ENCODE measurements at places on chromosomes 5 and 9.

DNA sequence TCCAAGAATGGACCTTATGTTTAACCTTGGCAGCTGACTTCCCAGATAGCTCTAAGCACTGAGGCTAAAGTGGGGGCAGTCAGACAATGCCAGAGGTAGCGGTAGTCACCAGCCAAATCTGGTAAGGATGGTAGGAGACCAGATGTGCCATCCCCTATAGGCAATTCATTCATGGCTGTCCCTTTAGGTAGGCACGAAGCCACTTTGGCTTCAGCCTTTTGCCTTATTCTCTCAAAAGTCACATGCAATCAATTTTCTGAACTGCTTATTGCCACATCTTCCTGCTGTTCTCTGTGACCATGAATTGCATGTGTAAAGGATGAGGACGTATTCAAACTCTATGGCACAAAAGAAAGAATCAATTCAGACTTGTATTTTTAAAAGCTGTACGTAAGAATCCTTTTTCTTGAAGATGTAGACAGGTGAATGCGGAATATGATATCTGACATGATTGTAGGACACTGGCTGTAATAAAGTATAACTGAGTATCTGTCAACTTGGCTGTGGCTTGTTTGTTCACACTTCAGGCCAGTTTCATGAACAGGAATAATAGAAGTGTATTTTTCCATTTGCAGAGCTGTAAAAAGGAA lies 611.7 kb downstream of the NR2F1-AS1 start:
- no peak for DNase-seq

- no peak for DNase-seq
Observed at GRCh38 chr9:134601764-134602163, 39.8 kb upstream of the COL5A1 start.

DNA sequence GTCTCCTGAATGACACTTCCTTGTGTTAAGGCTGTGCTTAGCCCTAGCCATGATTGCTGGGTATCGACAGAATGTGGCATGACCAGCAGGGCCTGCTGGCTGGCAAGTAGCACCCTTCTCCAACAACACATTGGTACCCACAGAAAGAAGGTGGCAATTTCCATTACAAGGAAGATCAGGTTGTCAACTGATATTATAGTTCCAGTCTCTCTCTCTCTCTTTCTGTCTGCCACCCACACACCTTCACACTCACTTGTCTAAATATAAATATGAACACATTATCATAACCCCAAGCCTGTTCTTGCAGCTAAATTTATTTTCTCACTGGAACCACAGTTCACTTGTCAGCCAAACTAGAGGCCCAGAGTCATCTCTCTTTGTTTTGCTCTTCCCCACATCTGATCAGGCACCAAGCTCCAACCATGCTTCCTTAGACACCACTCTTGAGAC lies 408.1 kb upstream of the PIK3R1 start:
- no peak for DNase-seq

- no peak for DNase-seq
Observed at GRCh38 chr9:77647267-77648233, 572 bp downstream of the GNA14 start.

- no peak for DNase-seq
Observed at GRCh38 chr5:102312586-102313370, 16.7 kb upstream of the SLCO4C1 start.

GRCh38 chr9:30757723-30758122 lies 1626.7 kb upstream of the ACO1 start:
- DNase-seq: no peak

DNA sequence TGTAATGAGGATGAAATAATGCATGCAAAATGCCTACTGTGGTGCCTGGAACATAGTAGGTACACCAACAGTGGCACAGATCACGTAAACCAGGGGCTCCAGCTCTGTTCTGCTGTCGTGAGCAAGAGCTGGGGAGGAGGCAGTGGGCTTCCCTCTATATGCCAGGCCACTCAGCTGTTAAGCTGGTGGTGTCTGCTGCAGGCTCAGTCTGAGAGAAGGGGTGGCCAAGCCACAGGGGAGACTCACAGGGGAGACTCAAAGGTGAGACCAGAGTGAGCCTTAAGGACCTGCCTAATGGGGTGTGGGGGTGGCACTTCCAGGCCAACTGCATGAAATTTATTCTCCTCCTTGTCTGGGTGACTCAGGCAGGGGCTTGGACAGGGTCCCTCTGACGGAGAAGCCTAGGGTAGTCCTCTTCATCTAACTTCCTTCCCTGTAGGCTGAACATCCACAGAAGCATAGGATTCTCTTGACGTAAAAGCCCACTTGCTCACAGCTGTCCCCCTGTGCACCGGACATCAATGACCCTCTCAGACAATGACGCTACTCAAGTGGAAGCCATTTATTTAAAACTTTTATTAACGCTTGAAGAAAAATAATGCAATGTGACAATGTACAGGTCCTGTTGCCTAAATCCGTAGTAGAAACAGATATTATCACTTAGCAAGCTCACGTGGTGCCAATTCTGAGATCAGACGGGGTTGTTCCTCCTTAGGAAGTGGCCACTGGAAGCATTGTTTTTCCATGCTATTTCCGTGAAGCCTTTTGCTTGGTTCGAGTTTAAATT lies 13.9 kb downstream of the STC2 start:
- no peak for DNase-seq

DNA sequence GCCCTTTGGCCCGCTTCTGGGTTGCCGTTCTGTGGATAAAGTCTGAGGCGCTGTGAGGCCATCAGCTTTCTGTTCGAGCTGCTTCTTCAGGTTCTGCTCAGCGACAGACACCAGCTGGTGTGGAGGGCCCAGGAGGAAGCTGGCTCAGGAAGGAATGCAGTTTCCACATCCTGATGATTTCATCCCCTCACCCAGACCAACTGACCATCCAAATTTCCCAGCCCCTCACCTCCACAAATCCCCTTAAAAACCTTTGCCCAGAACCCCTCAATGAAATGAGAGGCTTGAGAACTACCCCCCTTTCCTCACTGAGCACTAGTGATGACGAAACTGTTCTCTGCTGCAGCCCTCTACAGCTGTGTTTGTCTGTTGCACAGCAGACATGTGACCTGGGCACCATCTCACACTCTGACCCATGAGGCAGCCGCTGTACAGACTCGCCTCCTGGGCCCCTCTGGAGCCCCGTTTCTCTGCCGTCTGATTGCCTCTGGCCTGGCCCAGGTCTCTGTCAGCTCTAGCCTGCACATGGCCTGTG lies 45.4 kb downstream of the SPATA31C2 start:
- no peak for DNase-seq

DNA sequence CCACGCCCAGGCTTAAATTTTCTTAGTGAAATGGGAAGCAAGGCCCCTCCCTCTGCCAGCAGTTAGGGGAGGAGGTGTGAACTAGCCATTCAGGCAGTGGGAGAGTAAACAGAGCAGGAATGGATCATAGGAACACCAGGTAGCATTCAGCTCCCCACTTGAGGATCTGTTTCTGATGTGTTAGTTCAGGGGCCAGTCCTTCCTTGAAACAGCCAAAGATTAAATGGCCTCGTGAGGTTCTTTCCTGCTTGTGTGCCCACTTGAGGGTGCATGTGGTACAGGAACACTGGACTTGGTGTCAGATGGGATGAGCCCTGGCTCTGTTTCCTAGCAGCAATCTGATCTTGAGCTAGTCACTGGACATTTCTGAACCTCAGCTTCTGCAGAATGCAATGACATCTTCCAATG lies 21.2 kb downstream of the FAXDC2 start:
- DNase-seq: no peak

DNA sequence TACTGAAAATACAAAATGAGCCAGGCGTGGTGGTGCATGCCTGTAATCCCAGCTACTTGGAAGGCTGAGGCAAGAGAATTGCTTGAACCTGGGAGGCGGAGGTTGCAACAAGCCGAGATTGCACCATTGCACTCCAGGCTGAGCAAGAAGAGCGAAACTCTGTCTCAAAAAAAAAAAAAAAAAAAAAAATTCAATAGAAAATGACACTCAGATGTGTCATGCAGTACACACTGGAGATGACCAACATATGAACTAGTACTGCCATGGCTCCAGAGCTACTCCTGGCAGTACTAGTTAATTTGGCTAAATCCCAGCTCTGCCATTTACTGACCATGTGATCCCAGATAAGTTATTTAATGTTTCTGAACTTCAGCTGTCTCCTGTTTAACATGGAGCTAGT lies 7.3 kb downstream of the ATOX1 start:
- no peak for DNase-seq

GRCh38 chr9:76654051-76654461 lies 110.2 kb upstream of the PCA3 start:
- DNase-seq: no peak

DNA sequence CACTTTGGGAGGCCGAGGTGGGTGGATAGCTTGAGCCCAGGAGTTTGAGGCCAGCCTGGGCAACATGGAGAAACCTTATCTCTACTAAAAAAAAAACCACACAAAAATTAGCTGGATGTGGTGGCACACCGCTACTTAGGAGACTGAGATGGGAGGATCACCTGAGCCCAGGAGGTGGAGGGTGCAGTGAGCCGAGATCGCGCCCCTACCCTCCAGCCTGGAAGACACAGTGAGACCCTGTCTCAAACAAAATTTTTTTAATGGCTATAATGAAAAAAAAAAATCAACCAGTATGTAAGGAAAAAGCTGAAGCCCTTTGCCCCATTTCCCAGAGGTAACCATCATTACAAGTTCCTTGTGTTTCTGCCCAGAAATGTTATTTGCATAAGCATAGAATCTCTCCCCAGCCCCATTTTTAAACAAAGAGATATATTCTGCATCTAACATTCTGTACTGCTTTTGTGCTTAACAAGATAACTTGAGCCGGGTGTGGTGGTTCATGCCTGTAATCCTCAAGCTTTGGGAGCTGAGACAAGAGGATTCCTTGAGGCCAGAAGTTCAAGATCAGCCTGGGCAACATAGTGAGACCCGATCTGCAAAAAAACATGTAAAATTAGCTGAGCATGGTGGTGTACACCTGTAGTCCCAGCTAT lies 35.1 kb upstream of the KCNIP1 start:
- DNase-seq: no peak

DNA sequence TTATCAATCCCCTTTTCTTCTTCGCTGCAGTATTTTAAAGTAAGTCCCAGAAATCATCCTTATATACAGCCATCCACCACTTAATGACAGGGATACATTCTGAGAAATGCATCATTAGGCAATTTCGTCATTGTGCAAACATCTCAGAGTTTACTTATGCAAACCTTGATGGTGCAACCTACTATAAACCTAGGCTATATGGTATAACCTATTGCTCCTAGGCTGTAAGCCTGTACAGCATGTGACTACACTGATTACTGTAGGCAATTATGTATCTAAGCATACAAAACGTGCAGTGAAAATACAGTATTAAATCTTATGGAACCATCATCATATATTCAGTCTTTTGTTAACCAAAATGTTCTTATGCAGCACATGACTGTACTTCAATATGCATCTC lies 36.8 kb downstream of the SAXO1 start:
- no peak for DNase-seq

DNA sequence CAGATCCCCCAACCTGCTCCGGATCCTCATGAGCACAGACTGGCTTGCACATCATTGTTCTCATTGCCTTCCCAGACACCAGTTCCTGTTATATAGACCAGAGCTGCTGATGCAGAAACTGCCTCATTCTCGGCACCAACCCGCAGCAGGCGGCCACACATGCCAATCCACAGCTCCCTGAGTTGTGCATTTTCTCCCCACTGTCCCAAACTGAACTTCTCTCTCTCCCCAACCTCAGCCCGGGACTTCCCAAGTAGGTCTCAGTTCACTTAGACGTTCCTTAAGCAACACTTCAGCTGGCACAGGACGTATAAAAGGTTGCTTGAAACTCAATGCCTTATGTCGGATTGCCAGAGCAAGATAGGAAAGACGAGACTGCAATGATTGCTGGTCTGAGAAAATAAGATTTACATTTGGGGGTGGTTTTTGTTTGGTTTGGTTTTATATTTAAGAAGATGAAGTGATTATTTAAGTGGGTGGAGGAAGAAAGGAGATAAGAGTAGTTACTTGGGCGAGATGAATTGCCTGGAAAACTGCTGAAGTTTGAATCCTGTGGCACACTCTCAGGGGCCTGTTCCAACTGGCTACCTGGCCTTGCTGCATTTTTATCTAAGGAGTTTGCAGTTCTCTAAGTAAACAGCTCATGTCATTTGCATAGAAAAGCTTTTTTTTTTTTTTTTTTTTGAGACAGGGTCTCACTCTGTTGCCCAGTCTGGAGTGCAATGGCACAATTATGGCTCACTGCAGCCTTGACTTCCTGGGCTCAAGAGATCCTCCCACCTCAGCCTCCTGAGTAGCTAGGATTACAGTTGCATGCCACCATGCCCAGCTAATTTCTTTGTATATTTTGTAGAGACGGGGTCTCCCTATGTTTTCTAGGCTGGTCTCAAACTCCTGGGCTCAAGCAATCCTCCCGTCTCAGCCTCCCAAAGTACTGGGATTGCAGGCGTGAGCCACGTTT lies 155.4 kb downstream of the GOLPH3 start:
- no peak for DNase-seq

DNA sequence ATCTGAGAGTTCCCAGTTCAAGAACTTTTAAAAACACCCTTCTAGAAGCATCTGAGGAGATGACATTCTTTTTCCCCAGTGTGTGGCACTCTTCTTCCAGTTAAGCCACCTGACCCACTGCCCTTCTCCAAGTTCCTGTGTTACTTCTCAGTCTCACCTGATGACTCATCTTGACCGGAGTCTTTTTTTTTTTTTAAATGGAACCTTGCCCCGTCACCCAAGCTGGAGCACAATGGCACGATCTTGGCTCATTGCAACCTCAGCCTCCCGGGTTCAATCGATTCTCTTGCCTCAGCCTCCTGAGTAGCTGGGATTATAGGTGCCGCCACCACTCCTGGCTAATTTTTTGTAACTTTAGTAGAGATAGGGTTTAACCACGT lies 224.1 kb upstream of the DAB2 start:
- DNase-seq: no peak

DNA sequence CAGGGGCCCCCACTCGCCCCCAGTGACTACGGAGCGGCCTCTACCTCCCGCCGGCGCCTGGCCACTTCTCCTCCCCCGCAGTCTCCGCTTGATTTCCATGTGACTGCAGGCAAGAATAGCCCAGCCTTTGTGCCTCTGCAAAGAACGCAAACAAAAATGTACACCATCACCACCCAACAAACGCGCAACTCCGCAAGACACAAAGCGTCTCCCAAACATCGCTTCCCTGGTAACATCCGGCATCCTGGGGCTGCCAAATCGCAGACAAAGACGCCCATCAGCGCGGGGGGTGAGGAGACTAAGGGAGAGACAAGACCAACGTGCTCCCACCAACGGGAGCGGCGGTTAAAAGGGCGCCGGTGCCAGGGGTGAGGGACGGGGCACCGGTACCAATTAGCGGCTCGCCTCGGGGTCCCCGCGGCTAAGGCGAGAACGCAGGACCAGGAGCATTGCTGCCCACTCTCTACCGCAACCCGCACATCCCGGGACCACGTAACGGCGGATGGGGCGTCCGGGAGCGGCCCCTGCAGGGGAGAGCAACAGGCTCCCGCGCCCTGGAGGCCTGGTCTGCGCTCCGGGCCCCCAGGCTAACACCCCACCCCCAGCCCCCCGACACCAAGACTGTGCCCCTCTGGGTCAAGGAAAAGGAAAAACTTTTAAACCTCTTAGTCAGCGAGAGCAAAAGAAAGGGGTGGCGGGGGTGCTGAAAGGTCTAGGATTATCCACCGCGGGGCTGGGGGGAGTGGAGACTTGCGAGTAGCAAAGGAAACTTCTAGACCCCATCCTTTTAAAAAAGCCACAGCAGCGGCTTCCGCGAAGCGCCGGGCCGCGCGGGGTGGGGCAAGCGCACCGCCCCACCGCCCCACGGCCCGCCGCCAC lies 885 bp downstream of the MPDZ start:
- no peak for DNase-seq

- DNase-seq: peak; percentile 80
Observed at GRCh38 chr5:56814963-56815657, at the start of gene MAP3K1. Gene MAP3K1, plus strand, starts transcription at chr5:56815549. Its CDS starts 25 bp downstream, at chr5:56815574.

- peak; percentile 31 for DNase-seq
Observed at GRCh38 chr5:68464424-68464823, 248.9 kb downstream of the PIK3R1 start.

GRCh38 chr5:74020503-74020902 lies 394.5 kb downstream of the ARHGEF28 start:
- no peak for DNase-seq

Data from stimulated activated CD4-positive, alpha-beta T cell treated with anti-CD3 and anti-CD28 coated beads, Interleukin-4, amount 100 ng/mL, for 4 hours (primary cell).